ENCODE measurements at places on chromosomes 11 and 22. TPM values are rescaled to one million over a fixed set of nuclear protein-coding genes. Genes with fewer than 3 reads are reported as not detected.

Gene OR51E2
- 0.45 TPM for total RNA-seq

Gene IFITM1
- 344 TPM for total RNA-seq

Gene CRYBB3
- not detected for total RNA-seq

- no peak for DNase-seq
These were observed 79.5 kb downstream of the PDE2A start for GRCh38 chr11:72594493-72595291.

DNA sequence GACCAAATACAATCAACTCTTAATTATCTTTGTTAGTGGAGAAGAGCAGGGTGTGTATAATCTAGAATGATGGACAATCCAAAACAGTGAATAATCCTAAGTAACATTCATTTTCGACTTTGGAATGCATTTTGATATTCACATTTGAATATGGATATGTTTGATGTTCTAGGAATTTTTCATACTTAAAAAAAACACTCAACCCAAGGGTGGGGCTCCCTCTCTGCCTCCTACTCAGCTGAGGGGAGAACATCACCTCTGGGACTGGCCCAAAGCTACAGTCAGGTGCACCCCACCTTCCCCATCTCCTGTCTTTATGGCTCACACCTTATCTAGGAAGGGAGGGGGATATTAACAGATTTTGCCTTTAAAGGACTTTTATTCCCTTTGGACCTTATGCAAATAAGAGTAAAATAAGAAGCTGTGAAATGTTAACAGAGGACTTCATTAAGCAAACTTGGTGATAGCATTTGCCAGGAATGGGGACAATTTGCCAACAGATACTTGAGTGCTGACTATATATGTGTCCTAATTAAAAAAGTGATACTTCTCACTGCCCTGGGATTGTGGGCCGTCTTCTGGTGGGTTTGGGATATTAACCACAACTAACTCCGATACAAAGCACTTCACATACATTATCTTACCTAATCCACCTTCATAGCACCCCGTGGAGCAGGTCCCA is 187.0 kb downstream of the ST3GAL4 start:
- no peak for DNase-seq

DNA sequence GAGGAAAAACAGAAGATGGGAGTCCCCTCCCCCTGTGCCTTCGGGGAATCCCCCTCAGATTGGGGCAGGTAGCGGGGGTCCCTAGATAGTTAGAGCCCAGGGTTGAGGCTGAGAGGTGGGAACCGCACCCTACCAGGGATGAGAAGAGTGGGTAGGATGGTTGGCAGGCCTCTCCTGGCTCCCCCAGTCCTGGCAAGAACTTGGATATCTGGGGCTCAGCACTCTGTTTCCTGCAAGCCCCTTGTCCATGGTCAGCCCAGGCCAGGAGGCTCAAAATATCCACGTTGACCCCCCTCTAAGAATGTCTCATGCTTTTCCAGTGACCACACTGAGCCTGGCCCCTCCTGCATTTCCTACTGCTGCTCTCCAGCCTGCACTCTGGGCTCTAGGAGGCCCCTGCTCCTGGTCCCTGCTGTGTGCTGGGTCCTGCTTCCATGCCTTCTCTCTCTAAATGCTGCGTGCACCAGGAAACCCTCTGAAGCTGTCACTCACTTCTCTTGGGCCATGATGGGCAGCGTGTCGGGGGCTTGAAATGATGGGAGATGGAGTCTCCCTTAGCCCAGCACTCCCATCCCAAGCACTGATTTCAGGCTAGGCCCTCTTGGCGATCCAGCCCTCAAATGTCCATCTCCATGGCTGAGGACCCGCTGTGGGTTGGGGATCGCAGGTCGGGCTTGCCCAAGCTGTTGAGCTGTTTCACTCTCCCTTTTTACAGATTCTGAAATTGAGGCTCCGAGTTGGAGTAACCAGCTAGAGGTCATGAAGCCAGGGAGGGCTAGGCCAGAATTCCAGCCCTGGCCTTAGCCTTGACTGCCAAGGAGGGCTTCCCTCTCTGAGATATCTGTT is 2.0 kb downstream of the MAP3K11 start:
- DNase-seq: no peak

DNA sequence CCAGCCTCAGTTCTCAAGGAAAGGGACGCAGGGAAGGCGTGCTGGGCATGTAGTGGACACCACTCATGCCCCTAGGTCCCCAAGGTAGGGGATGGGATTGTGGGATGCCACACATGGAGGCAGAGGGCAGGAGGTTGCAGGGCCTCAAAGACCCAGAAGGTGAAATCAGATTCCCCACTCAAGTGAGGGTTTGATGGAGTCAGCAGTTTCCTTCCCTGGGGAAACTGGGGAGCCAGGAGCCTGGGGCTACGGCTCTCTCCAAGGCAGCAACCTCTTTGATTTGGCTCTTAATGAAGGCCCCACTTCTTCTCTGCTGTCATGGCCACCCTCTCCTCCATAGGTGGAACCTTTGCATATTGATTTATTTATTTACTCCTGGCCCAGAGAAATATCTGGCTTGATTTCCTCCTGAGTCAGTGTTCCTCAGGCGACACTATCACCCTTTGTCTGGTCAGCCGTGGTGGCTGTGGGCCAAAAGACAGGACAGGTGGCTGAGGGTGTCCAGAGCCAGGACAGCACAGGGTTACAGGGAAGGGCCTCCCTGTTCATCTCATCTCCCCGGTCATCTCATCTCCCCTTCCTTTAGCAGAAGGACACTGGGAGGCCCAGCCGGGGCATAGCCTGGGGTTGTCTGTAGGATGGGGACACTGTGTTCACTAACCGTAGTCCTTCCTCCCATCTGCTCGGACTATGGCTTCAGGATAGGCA is 9.6 kb downstream of the GNAZ start:
- no peak for DNase-seq

GRCh38 chr22:50576070-50576469 is 2.2 kb downstream of the CPT1B start:
- no peak for DNase-seq
